ENCODE measurements at places on chromosomes 3 and 15.
A peak's percentile ranks its signal among the peaks of the same experiment; 100 is the strongest.

- DNase-seq = peak; percentile 2
These were observed 596.7 kb downstream of the FGF12 start for GRCh38 chr3:192130534-192131132.

- DNase-seq = peak; percentile 34
These were observed 8.2 kb downstream of the ANKUB1 start for GRCh38 chr3:149784064-149784704.

GRCh38 chr15:40594429-40594836 is 384 bp downstream of the KNL1 start:
- peak; percentile 16 for DNase-seq

DNA sequence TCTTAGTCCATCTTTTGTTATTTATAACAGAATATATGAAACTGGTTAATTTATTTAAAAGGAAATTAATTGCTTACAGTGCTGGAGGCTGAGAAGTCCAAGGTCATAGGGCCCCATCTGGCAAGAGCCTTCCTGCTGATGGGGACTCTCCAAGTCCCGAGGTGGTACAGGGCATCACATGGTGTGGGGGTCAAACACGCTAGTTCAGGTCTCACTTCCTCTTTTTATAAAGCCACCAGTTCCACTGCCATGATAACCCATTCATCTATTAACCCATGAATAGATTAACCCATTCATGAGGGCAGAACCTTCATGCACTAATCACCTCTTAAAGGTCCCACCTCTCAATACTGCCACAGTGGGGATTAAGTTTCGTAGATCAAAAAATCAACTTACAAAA is 659.3 kb downstream of the NAALADL2 start:
- no peak for DNase-seq

DNA sequence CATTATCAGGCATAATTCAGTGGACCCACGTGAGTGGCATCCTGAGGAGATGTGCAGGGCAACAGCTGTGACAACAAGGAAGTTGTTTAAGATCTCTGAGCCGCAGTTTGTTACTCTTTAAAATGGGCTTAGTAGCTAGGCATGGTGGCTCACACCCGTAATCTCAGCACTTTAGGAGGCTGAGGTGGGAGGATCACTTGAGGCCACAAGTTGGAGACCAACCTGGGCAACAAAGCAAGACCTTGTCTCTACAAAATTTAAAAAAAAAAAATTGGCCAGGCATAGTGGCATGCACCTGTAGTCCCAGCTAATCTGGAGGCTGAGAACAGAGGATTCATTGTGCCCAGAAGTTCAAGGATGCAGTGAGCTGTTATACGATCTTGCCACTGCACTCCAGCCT is 12.2 kb downstream of the SUCLG2 start:
- no peak for DNase-seq

GRCh38 chr3:51063053-51063452 is 322.0 kb upstream of the MANF start:
- DNase-seq = no peak

GRCh38 chr15:74384566-74384880 is 17.1 kb upstream of the CYP11A1 start:
- DNase-seq = no peak

DNA sequence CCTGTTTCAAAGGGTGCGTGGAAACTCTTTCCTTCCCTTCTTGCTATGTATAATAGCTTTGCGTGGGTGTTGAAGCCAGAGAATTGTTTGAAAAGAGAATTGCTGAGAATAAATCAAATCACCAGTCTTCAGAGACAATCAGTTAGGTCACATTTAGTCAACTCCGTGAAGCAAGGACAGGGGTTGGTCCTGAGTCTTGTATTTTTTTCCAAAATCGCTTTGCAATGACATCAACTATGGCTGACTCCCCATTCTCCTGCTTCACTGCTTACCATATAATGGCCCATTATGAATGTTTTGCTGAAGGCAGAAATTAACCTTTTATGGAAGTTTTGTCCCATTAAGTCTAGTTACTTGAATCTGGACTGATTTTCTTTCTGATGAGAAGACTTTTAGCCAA is 852.8 kb downstream of the AGBL1 start:
- no peak for DNase-seq

DNA sequence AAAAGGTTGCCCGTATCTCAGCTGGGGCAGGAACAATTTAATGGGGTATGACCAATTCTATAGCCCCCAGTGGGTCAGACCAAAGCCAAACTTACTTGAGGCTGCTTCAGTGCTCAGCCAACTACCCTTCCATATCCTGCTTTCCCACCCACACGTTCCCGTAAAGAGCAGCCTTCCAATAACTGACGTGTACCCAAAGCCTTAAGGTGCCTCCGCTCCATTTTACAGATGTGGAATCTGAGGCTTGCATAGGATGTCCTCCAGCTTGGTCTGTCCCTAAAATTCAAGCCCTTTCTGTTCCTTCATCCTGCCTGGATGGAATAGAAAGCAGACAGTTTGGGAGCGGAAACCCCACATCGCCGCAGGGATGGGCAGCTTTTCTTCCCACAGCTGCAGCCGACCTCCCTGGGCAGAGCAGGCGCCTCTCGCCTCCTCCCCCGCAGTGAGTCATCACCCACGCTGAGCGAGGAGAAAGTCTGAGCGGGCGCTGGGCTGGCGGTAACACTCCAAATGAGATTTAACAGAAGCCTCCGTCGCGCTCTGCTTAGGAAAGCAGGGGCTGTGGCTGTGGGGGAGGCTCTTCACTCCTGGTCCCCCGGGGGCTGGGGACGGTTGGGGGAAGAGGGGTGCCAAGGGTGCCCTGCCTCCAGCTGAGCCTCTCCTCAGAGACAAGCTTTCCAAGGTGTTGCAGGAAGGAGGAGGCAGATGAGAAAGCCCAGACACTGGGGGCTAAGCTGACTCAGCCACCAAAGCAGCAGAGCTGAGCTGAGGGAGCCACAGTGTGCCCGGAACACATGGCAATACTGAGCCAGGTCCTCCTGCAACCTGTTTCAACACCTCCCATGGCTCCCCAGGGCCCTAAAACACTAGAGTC is 57.8 kb upstream of the HRH1 start:
- peak; percentile 91 for DNase-seq
